IPS-NIHi11 (cell line): ENCODE measurements at places on chromosomes 4 and X.

GRCh38 chr4:12545812-12546211 is 938.3 kb downstream of the RAB28 start:
- no peak for DNase-seq

- DNase-seq = no peak
These were observed 187.3 kb downstream of the MAB21L2 start for GRCh38 chr4:150769248-150769647.

- peak; percentile 55 for DNase-seq
These were observed 5.6 kb upstream of the CT47C1 start for GRCh38 chrX:119067023-119067739.

- DNase-seq = no peak
These were observed 56.2 kb downstream of the LRRC66 start for GRCh38 chr4:51963841-51964517.

DNA sequence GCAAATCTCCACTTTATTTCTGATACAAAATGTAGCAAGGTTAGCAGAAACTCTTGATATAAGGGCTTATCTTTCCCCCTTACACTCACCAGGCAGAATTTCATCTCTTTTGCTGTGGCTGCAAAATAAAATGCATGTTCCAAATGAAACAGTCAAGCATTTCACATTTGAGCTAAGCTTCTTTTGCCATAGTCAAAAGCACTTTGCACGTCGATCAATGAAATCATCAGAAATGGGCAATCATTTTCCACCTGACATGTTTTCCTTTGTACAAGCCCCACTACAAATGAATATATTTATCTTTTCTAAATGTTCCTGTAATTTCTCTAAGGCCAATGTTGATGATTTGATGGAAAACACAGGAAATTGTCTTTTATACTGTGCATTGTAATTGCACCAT is 178.4 kb downstream of the ANKRD50 start:
- DNase-seq = no peak

GRCh38 chrX:119607018-119607389 is 780 bp upstream of the NKRF start:
- no peak for DNase-seq

GRCh38 chr4:52311464-52312125 is 260.5 kb downstream of the SPATA18 start:
- DNase-seq = no peak

DNA sequence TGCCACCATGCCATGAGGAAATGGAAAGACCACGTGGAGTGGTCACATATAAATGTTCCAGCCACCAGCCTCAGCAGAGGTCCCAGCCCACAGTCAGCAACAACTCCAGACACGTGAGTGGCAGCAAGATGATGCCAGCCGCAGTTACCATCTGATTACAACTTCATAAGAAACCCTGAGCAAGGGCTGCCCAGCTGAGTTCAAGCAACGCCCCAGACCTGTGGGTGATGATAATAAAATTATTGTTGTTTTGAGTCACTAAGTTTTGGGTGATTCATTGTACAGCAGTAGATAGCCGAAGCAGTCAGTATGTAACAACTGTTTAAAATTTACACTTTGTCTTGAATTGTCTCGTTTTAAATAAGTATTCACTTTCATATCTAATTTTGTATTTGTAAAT is 5.8 kb upstream of the CCNG2 start:
- no peak for DNase-seq
